ENCODE measurements at places on chromosomes 16 and 17.
A peak's percentile ranks its signal among the peaks of the same experiment; 100 is the strongest.

DNA sequence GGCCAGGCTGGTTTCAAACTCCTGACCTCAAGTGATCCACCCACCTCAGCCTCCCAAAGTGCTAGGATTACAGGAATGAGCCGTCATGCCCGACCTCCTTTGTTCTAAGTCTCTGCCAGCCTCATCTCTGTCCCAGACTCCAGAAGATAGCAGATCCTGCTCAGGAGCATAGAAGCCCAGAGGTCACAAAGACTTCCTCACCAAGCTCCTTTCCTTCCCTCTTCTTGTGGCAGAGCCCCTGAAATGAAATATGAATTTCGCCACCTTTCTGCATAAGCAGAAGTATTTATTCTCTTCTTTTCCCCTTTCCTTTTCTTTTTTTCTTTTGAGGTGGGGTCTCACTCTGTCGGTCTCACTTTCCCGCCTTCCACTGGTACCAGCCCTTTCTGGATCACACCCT is 11.5 kb upstream of the PIPOX start:
- DNase-seq, result no peak

- DNase-seq, result no peak
Measured at GRCh38 chr17:14482715-14483114, 181.8 kb downstream of the HS3ST3B1 start.

GRCh38 chr17:57268181-57268580 is 11.9 kb downstream of the MSI2 start:
- DNase-seq, result no peak

DNA sequence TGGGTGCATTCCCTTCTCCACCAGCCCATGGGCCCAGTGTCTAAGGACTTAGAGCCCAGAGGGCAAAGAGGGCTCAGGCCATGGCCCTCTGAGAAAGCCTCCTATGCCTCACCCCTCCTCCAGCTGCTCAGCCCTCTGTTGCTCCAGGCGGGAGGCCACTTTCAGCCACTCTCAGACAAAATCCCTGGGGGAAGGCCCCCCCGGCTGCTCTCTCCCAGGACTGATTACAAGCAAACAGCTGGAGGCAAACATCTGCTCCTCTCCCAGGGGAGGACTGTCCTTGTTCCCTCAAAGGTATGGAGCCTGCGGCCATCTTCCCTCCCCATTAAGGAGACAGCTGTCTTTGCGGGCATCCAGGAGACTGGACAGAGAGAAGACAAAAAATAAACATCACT is 54.9 kb upstream of the DLX4 start:
- DNase-seq, result peak; percentile 93

GRCh38 chr17:38914741-38915638 is 10.4 kb upstream of the LASP1NB start:
- no peak for DNase-seq

DNA sequence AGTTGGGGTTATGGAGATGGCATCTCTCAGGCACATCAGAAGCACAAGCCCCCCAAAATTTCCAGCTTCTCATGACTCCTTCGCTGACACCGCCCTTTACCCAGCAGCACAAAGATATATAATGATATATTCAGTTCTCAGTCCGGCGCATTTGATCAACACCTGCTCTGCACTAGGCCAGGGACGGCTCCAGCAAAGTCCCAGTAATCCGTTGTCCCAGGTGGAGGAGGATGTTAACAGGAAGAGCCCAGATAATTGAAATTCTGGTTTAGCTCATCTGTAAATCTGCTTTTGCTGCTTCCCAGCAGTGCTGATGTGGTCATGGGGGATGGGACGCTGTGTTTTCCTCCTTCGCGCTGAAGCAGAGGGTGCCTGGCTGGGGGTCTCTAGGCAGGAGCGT is 131.5 kb downstream of the OR1D5 start:
- DNase-seq, result no peak

DNA sequence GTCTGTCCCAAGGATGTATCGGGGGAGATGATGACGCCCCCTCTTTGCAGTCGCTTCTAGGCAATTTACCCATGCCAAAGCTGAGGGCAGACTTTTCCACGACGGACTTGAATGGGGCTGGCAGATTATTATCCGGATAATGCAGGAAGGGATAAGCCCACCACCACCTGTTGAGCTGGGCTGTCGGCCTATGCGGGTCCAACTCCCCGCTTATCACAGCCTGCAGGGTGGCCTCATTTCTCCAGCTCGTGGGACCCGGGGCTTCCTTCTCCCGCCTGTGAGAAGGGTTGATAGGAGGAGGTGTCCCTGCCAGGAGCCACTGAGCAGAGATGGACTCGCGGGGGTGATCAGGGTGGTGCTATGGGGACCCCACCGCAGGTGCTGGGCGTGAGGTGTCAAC is 559 bp downstream of the CACNG5 start:
- no peak for DNase-seq

- DNase-seq, result no peak
Measured at GRCh38 chr17:27771586-27771985, 28.7 kb downstream of the NOS2 start.

DNA sequence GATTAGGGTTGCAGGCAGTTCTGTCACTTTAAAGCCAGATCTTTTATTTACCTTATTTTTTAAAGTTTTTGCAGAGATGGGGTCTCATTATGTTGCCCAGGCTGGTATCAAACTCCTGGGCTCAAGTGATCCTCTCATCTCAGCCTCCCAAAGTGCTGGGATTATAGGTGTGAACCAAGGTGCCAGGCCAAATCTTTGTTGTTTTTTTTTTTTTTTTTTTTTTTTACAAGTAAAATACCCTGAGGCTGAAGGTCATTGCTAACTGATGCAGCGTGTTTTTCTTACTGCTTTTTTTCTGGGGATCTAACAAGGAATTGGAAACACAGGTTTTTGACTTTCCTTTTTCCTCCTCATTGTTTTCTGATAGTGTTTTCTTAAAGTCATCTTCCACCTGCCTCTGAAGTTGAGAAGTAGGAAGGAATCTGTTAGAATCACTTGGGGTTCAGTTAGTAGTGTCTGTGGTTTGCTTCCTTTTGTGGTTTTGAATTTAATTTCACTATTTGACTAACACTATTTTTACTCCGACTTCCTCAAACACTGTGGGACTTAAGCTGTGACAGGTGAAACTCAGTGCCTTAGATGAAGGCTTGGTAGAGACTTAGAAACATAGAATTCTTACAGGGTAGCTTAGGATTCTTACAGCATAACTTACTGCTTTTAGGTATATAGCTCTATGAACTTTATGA is 22.2 kb downstream of the CLTC start:
- no peak for DNase-seq

DNA sequence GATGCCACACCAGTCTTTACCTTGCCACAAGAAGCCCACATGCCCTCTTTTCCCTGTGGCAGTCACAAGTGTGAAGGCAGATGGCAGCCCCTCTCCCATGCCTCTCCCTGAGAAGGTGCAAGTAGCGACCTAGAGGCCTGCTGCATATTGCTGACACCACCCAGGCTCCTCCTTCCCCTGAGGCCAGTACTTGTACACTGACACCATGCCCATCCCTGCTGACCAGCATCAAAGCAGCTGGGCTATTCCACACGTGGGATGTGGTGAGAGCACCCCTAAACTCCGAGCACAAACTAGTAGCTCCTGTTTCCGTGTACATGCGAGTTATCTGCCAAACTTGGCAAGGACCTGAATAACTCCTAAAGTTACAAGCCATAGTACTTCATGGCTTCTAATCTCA is 149.4 kb downstream of the AATF start:
- DNase-seq, result no peak

DNA sequence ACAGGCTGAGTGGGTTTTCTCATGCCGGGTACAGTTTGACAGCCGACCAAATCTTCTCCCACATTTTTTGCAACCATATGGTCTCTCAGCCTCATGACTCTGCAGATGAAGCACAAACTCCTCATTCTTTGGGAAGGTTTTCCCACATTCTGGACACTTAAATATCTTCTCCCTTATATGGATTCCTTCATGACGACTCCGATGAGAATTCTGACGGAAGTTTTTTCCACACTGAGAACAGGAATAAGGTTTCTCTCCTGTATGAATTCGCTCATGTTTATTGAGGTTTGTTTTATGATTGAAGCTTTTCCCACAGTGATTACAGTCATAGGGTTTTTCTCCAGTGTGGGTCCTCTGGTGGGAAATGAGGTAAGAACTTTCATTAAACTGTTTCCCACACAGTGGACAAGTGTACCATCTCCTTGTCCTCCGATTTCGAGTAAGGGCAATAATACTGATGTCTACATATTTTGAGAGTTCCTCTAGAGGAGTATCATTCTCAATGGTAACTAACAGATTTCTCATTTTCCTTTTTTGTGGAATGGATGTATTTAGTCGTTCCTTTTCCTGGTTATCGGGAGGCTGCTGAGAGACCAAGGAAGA is 10.9 kb downstream of the ZNF200 start:
- peak; percentile 3 for DNase-seq

GRCh38 chr16:49010879-49011278 is 270.8 kb downstream of the CBLN1 start:
- no peak for DNase-seq

GRCh38 chr17:76417499-76418143 is 33.2 kb downstream of the SPHK1 start:
- no peak for DNase-seq

DNA sequence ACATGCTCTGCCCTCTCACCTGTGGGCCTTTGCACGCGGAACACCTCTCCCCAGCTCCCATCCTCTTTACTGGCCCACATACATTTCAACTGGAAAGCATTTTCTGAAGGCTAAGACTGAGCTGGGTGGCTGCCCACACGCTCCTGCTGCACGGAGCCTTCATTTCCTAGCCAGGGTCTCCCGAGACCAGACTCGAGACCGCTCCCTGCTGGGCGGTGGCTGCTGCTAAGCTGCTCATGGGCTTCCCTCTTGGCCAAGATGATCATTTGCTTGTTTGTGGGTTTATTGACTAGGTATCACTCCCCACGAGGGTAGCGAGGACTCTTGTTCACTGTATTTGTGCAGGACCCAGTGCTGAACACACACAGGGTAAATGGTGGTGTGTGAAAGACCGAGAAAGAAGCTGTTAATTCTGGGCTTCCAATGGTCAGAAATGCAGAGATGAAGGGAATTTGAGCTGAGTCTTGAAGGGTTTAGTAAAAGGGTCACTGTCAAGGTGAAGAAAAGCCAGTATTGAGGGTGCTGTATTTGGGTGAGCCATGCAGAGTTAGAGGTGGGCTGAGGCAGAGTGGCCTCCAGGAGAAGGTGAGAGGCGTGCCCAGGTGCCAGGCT is 907 bp downstream of the TRAPPC2L start:
- peak; percentile 34 for DNase-seq

GRCh38 chr17:29246628-29247027 is at the start of gene CRYBA1:
Gene CRYBA1, plus strand, starts transcription at chr17:29246859. Its CDS starts 5 bp downstream, at chr17:29246864.
- DNase-seq, result no peak

- no peak for DNase-seq
Measured at GRCh38 chr16:66906916-66907836, 11.5 kb downstream of the CDH16 start.

GRCh38 chr16:84396537-84397008 is 28.2 kb downstream of the ATP2C2 start:
- no peak for DNase-seq

GRCh38 chr17:4949321-4950074 is 1.2 kb upstream of the PFN1 start:
- DNase-seq, result peak; percentile 66

GRCh38 chr16:47848421-47849109 is 307.2 kb downstream of the ABCC12 start:
- DNase-seq, result no peak

DNA sequence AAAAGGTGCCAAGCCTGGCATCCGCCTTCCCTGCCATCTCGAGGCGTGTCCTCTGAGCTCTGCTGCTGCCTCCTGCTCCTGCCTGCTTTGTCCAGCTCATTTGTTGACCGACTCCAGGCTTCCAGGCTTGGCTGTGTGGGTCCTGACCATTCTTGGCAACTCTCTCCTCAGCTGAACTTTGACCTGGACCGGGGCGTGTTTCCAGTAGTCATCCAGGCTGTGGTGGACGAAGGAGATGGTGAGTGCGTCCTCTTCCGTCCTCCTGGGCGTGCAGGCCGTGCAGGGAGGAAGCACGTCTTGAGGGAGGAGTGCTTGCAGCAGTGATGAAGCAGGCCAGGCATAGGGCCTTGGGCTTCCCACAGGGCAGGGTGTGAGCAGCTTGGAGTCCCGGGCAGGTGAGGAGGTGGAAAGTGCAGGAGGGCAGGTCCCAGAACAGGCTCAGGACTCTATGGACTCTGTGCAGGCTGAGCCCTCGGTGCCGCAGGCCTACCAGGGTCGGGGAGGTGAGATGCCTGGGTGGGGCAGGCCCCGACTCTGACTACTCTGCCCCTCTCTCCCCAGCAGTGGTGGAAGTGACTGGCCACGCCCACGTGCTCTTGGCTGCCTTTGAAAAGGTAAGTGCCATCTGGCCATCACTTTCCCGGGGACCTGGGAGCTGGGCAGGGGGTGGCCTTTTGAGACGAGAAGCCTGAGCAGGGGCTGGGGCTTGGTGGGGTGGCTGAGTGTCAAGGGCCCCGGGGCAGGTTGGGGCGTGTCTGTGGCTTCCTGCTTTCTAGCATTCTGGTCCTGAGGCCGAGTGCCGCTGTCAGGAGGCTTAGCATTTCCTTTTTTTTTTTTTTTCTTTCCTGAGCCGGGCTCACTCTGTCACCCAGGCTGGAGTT is 28.6 kb upstream of the NUDT16L1 start:
- DNase-seq, result peak; percentile 72

GRCh38 chr16:67311607-67312488 is 14.7 kb downstream of the KCTD19 start:
- no peak for DNase-seq

DNA sequence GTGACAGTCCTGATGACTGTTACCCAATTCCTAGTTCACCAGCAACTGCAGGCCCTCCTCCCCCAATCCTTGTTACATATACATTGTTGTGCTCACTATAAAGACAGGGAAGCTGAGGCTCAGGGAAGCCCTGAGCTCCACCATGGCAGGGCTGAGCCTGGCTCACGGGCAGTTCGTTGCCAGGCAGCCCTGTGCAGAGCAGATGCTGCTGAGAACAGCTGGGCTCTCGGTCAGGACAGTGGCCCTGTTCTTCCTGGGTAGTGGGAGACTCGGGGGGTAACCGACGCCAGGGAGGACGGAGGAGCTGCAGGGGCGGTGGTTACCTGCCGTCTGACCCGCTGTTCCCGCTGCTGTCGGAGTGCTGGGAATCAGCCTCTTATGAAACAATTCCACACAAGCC is 80.9 kb upstream of the ZNF469 start:
- DNase-seq, result no peak

- no peak for DNase-seq
Measured at GRCh38 chr17:42502926-42503325, 33.1 kb upstream of the NAGLU start.

- peak; percentile 72 for DNase-seq
Measured at GRCh38 chr16:58628845-58629732, 537 bp downstream of the CNOT1 start.

Measured in NCI-H2171 treated with DMSO at 0.1 percent for 48 hours (cell line).